ENCODE measurements at places on chromosomes 5 and 9.

- no peak for DNase-seq
Measured at GRCh38 chr9:86575825-86576525, 221.8 kb upstream of the TUT7 start.

DNA sequence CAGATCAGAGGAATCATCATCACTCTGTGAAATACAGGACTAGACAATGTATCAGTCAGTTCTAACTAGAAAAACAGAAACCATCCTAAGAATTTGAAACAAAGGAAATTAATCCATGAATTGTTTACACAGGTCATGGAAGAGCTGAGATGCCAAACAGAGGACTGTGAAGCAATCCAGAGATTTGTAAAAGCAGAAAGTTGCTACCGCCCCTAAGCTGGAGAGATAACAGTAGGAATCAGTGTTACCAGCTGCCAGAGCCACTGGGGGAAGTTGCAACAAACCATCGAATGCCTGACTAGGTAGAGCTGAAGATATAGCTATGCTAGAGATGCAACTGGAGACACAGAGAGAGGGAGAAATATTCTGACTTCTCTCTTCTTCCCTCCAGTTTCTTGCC lies 10.4 kb upstream of the MIER3 start:
- DNase-seq = no peak

DNA sequence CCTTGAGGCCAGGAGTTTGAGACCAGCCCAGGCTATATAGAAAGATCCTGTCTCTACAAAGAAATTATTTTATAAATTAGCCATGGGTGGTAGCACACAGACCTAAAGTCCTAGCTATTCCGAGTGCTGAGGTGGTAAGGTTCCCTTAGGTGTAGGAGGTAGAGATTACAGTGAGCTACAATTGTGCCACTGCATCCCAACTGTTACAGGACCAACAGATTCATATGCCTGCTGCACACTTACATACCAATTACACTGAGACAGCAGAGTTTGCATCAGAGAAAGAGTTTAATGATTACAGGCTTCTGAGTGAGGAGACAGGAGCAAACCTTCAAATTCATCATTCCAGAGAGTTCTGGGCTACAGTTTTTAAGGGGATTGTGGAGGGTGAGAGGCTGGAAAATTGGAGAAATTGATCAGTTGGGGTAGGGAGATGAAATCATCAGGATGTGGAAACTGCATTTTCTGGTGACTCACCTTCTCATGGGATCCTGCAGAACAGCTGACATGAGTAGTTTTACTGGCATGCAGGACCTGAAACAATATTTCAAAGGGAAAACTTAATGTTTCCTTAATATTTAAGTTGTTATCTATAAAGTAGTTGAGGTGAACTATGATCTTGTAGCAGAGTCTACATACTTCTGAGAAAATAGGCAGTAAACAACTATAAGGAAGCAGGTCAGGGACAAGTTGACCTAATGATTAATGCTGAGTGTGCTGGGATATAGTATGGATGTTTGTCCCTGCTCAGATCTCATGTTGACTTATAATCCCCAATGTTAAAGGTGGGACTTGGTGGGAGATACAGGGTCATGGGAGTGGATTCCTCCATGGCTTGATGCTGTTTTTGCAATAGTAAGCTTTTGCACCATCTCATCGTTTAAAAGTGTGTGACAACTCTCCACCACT lies 54.7 kb downstream of the ANXA2R start:
- no peak for DNase-seq

DNA sequence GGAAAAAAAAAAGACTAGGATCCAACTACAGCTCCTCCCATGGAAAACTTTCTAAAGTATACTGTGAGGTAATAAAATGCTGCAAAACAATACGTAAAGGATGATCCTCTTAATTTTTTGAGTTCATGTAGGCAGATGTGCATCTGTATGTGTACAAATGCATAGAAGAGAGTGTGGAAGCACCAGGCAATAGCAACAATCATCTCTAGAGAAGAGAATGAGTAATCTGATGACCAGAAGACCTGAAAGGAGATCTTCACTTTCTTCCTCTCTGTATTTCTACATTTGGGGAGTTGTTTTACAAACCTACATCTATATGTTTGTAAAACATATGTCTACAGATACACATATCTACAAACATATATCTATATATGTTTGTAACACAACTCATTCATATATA lies 29.3 kb upstream of the SPDL1 start:
- DNase-seq = no peak

GRCh38 chr5:87746341-87746740 lies 333.6 kb upstream of the CCNH start:
- no peak for DNase-seq
